ENCODE measurements at places on chromosomes 7 and 10.
A peak's percentile ranks its signal among the peaks of the same experiment; 100 is the strongest.

GRCh38 chr10:12214093-12214492 lies 18.1 kb downstream of the CDC123 start:
- no peak for DNase-seq

DNA sequence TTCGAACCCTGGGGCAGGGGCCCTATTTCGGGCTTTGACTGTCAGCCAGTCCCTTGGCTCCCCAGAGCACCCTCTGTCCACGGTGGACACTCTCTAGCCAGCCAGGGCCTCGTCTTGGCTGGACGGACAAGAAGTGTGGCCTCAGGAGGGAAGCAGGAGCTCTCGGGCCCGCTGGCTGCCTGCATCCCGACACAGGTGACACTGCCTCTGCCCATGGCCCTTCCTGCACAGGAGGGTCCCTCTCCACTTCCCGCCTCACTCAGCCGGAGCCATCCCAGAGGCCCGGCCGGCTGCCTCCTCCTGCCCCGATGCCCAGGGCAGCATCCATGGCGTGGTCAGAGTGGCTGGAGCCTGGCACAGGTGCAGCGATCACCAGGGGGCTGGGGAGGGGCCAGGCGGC lies 7.9 kb downstream of the ADGRA1 start:
- DNase-seq = no peak

- DNase-seq = peak; percentile 84
These were observed 8.7 kb upstream of the GLRX3 start for GRCh38 chr10:130127364-130128061.

DNA sequence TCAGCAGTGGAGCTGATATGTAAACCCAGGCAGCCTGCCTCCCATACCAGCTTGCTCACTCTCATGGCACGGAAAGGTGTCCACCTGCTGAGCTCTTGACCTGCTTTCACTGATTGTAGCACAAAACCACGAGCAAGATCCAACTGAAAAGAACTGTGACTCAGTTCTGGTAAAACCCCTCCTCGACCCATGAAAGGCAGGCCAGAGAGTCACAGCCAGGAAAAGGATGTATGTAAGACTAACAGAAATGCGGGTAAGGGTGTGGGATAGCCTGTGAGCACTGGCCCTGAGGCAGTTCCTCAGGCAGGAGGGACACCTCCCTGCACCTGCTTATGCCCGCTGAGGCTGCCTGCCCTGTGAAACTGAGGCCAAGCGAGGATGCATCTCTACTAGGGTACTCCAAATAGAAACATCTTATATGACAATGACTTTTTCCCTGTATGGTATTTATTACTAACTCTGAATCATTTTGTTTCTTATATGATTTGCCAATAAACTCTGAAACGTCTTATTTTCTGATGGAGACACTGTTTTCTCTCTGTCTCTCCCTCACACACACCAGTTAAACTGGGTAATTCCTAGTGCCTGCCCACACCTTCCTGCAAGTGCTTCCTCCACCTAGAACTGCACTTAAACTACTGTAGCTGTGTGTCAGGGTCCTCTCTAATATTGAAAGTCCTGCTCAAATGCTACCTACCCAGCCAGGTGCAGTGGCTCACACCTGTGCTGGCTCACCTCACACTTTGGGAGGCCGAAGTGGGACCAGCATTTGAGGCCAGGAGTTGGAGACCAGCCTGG lies 73.3 kb upstream of the GHITM start:
- no peak for DNase-seq

- DNase-seq = no peak
These were observed 201.1 kb downstream of the NSUN6 start for GRCh38 chr10:18450298-18450697.

DNA sequence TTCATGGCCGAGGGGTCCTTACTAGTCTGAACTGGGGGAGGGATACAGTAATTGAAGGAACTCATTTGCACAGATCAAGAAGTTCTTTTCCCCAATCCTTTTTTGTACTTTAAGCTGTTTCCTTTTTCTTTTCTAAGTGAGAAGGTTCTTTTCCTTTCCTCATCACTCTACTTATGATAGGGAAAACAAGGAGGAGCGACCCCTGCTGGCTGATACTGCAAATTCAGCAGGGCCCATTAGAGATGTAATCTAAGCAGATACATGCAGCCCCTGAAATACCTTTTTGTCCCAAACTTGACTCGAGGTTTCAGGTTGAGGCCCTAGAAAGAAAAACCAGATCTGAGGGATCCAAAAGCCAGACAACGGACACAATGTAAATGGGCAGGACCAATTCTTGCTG lies 305.5 kb downstream of the DNAJB9 start:
- no peak for DNase-seq

GRCh38 chr7:75968012-75968411 lies 26.4 kb downstream of the TMEM120A start:
- no peak for DNase-seq

All from lung (tissue), 17 donors.